ENCODE measurements at places on chromosomes 2 and 18.

DNA sequence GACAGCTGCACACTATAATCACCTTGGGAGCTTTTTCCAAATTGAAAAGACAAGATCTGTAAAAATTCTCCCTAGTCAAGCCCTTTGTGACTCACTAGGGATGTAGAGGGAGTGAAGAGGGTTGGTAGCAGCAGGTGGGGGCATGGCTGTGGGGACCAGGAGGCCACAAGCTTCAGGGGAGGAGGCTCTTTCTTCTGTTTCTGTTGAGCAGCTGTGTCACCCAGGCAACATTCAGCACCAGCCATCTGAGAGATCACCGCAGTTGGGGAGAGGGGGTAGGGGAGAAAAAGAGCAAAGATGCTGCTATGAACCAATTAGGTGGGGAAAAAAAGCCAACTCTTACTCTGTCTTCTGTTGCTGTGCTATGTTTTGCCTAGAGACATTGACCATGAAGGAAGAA lies 352.3 kb upstream of the MEIS1 start:
- no peak for DNase-seq

DNA sequence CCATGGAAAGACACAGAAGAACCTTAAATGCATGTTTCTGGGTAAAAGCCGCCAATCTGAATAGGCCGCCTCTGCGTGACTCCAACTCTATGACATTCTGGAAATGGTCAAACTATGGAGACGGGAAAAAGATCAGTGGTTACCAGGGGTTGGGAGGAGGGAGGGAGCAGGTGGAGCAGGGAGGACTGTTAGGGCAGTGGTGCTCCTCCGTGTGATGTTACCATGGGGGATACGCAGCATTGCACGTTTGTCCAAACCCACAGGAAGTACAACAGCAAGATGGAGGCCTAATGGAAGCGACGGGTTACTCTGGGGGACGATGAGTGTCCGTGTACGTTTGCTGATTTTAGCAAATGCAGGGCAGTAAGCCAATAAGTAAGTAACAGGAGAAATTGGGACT lies 17.2 kb downstream of the TMEM18 start:
- DNase-seq = no peak

GRCh38 chr18:24656551-24657443 lies 196.4 kb downstream of the HRH4 start:
- no peak for DNase-seq

GRCh38 chr18:78612801-78613200 lies 366.8 kb upstream of the SALL3 start:
- DNase-seq = no peak
